ENCODE measurements at places on chromosomes 3 and 15.
A peak's percentile ranks its signal among the peaks of the same experiment; 100 is the strongest.

GRCh38 chr3:13137941-13138832, 65.0 kb upstream of the IQSEC1 start:
- no peak for DNase-seq

DNA sequence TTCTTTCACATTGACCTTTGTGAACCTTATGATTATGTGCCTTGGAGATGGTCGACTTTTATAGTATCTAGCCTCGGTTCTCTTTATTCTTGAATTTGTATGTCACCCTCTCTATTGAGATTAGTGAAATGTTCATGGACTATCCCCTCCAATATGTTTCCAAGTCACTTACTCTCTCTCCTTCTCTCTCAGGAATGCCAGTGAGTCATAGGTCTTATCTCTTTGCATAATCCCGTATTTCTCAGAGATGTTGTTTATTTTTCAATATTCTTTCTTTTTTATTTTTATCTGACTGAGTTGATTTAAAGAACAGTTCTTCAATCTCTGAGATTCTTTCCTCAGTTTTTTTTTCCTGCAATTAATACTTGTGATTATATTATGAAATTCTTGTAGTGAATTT, 411.6 kb upstream of the CADM2 start:
- no peak for DNase-seq

DNA sequence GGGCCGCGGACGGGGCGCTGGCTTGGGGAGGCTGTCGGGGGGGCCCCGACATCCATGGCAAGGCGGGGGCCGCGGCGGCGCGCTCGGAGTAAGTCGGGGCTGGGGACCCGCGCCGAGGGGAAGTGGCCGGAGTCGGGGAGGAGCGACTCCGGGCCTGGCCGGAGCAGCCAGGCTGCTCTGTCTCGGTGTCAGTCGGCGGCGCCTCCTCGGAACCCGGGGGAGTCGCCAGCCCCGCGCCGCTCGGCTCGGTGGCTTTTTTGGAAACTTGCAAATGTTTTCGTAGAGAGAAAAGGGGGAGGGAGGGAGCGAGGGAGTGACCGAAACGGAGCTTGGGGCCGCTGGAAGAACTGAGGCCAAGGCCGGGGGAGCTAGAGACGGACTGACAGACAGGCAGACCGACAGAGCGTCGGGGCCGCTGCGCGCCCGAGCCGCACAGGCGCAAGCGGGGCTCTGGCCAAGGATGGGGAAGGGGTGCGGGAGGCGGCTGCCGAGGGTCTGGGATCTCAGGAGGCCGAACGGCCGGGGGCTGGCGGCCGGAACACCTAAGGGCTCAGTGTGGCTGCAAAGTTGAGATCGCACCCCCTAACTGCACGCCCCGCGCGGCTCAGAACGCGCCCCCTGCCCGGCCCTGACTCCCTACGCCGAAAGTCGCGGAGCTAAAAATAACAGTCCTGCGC, 5.0 kb downstream of the PTH1R start:
- no peak for DNase-seq

DNA sequence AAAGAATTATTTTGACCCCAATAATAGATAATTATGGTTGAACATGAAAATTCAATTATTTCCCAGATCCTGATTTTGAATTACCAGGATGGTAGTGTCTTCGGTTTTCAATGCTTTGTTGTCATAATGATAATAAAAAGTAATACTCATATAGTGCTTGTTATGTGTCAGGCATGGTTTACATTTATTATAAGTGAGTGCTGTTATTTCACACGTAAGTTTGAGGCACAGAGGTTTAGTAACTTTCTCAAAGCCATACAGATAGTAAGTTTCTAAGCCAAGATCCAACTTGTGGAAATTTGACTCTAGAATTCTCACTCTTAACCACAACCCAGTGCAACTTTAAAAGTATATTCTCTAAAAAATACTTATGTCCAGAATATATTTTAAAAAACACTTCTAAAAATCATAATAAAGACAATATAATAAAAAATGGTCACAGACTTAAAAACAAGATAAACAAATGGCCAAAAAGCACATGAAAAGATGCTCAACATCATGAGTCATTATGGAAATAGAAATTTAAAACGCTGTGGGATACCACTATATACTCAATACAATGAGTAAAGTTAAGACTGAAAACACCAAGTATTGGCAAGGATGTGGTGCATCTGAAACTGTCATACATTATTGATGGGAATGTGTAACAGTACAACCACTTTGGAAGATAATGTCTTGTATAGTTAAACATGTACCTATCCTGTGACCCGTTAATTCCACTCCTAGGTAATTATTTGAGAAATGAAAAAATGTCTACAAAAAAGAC, 45.2 kb downstream of the SPRED1 start:
- no peak for DNase-seq

DNA sequence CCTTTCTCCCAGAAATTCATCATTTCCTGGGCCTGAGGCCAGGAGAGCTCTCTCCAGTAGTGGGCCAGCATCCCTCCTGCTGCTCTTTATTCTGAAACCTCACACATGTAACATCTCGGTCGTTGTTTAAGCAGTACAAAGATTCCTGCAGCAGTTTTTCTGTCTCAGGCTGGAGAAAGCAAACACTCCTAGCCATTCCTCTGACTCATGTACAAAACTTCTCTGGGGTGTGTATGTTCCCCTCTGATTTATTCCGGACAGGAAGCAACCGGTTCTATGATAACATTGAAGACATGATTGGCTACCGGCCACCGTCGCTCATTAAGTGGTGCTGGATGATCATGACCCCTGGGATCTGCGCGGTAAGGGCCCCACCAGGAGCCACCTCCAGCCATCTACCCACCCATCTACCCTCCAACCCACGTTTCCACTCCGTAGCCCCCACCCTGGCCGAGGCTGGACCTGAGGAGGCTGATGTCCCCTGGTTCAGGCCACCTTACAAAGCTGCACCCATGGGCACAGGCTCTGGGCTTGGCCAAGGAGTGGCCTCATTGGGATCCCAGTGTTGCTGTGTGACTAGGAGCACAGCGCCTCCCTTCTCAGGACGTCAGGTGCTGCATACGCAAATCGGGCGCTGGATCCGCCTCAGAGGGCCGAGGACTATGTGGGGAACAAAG, 58.6 kb upstream of the SLC6A1 start:
- DNase-seq: no peak

GRCh38 chr15:37031198-37031597, 69.2 kb downstream of the MEIS2 start:
- no peak for DNase-seq

DNA sequence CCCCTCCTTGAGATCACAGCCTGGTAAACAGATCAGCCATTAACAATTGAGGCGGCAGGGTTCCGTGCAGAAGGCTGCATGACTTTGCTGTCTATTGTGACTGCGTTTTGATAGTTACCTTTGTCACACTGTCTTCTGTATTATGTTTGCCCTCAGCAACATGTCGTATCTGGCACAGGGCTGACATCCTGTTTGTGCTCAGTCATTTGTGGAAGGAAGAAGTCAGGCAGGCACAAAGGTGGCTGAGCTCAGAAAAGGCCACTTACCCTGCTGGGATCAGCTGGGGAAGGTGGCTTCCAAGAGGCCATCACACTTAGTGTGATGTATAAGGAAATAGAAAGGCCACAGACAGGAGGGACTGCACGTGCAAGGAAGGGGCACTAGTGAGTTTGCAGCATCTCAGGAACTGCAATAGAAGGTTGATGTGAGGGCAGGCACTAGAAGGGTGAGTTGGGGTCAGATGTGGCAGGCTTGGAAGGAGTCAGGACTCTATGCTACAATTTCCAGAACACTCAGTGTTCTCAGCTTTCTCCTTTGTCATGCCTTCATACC, 13.4 kb downstream of the PML start:
- no peak for DNase-seq

DNA sequence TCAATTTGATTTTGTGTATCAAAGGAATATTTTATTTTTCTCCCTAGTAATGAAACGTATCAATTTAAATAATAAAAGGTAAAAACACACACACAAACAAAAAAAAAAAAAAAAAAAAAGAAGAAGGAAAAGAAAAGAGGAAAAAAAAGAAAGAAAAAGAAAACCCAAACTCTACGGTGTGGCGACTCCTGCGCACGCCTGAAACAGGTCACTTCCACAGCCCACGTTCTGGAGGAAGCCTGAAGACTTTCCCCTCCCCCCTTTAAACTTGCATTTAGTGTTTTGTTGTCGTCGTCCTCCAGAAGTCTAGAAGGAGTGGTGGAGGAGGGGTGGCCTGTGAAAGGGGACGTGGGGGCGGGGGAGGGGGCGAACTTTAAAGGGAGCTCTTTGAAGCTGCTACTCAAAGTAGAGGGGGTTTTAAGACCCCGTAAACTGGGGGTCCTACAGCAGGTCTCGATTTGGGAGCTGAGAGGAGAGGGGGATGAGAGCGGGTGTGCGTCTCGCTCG, 2.3 kb upstream of the TLE3 start:
- DNase-seq: peak; percentile 23

- no peak for DNase-seq
Observed at GRCh38 chr3:54863366-54863765, 64.5 kb downstream of the LRTM1 start.

GRCh38 chr3:41394896-41395295, 195.6 kb downstream of the CTNNB1 start:
- no peak for DNase-seq

- DNase-seq: no peak
Observed at GRCh38 chr15:52383100-52383588, 87.5 kb upstream of the MYO5C start.

GRCh38 chr3:123817413-123817812, 66.7 kb downstream of the MYLK start:
- DNase-seq: no peak

GRCh38 chr3:190089711-190090110, 31.0 kb downstream of the P3H2 start:
- no peak for DNase-seq

GRCh38 chr15:28017423-28017924, 81.6 kb downstream of the OCA2 start:
- DNase-seq: no peak

DNA sequence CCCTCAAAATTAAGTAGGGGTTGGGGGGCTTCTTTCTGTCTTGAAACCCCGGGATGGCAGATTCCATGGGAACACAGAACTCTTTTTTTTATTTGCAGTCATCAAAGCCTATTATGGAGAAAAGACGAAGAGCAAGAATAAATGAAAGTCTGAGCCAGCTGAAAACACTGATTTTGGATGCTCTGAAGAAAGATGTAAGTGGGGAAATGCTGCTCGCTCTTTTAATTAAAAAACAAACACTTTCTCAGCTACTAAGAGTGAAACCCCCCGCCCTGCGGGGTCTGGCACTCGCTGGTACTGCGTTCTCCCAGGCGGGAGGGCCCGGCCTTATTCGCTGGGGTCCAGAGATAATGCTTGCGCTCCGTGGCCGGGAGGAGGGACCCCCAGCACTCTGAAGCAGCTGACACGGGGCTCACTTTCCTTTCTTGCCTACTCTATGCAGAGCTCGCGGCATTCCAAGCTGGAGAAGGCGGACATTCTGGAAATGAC, 615 bp downstream of the HES1 start:
- no peak for DNase-seq

DNA sequence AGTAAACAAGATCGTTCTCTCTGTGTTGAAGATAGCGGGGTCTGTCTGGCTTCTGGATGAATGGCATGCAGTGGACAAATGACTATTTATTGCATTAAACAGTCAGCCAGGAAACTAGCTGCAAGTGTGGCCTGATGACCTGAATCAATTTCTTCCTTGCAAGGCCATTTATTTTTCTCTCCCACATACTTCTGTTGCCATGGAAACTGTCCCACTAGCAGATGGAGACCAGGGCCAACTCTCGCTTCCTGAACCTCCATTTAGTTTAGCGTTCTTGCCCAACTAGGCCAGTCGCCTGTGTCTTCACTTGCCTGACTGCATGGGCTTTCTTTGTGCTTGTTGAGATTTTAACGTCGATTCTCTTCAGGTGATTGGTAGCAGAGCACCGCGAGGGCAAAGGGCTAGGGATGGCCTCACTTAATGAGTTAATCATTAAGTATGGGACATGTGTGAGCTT, 27.6 kb downstream of the LMCD1 start:
- no peak for DNase-seq

DNA sequence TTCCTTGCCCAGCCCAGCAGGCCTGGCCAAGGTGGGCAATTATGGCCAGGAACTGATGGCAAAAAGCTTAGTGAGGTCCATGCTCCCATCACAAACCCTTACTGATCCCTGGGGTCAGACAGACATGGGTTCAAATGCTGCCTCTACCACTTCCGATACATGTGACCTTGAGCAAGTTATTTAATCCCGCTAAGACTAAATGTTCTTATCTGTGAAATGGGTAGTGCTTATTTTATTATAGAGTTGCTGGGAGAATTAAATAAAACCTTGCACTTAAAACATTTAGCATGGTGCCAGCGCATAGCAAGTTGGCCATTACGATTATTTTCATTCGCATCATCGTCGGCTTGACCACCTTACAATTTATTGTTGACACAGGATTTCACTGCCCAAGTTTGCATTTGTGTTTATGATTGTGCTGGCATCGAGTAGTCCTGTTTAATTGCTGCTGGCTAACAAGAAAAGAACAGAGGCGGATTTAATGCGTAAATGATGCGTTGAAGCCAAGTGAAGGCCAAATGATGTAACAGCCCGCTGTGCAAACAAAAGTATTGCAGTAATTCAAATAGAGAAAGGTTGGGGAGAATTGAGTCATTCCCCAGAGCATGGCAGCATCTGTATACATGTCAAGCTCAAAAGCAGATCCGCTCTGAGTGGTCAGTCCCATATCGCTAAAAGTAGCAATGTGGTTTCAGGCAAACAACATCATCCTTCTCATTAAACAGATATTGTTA, 7.3 kb upstream of the FURIN start:
- no peak for DNase-seq

- DNase-seq: no peak
Observed at GRCh38 chr15:25635191-25635590, 196.4 kb upstream of the UBE3A start.

GRCh38 chr15:56734013-56734635, 815 bp upstream of the ZNF280D start:
- no peak for DNase-seq

DNA sequence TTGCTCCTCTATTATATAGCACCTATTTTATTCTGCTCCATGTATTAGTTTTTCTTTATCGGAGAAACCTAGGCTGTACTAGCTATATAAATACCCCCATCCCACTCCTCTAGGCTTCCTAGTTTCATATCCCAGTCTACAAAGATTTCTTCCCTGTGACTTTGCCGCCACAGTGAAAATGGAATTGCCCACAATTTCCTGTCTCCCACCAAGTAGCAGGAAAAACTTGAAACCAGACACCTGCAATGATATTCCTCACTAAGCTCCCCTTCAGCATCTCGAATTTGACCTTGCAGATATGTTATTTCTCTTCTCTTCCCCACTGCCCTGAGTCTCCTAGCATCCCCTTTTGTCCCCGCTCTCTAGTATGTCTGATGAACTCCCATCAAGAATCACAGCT, 685.8 kb upstream of the CCDC54 start:
- no peak for DNase-seq

Data from CD4-positive, alpha-beta T cell treated with Interleukin-12 subunit alpha and Interleukin-12 subunit beta, for 1 hour (primary cell).